Kidney capillary endothelial cell (primary cell): ENCODE measurements at places on chromosomes 4 and X.

- no peak for DNase-seq
Observed at GRCh38 chr4:89300499-89300898, 7.1 kb downstream of the GPRIN3 start.

GRCh38 chr4:91935217-91935616, 368.5 kb upstream of the GRID2 start:
- DNase-seq = no peak

- DNase-seq = peak; percentile 55
Observed at GRCh38 chr4:163548481-163549243, 54.2 kb downstream of the TMA16 start.

GRCh38 chr4:174318829-174319764, 35.4 kb downstream of the CEP44 start:
- peak; percentile 46 for DNase-seq

GRCh38 chrX:154595559-154596249, 10.8 kb downstream of the CTAG1A start:
- DNase-seq = no peak

DNA sequence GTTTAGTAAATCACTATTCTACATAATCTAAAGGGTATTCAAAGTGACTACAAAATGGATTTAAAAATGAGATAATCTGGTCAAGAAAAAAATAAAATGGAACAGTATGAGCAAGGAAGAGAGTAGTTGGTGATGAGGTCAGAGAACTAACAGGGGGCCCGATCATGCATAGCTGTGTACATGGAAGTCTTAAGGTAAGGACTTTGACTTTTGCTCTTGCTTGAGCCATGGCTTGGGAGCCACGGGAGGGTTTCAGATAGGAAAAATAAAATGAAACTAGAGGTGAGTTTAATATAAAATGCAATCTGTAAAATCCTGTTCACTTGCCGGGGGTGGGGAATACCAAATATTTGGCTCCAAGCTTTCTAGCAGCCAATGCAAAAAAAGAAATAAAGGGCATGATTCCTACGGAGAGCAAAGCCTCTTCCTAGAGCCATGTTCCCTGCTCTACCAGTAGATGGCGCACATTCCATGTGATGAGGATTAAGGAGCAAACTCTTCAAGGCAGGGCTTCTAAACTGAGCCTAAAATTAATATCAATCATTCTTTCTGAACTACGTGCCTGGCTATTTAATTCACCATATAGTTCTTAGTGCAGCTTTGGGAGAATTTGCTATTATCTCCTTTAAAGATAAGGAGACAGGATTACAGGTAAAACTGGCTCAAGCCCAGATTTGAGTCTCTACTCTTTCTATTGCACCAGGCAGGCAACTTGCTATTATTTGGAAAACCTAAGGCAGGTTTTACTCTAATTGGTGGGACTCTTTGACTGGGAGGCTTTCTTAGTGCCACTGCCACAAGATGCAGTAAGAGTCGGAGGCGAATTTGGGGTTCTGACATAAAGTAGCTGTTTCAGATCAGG, 6.8 kb upstream of the CLCN5 start:
- DNase-seq = peak; percentile 62

DNA sequence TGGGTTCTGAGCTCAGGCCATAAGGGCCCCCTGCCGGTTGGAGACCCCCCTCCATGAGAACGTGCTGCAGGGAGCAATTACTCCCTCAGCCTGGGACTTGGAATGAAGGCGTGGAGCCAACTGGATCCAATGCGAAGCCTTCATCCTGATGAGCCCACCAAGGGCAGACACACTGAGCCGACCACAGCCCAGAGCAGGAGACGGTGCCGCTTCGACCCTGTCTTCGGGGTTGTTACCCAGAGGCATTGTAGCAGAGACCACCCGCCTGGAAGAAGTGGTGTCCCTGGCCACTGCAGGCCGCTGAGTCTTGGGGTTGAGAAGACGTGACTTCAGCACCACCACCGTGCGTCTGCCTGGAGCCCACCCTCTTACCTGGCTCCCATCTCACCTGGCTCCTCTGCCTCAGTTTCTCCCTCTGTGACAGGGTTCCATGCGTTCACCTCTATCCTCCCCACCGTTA, 7.0 kb upstream of the NKX1-1 start:
- no peak for DNase-seq

GRCh38 chr4:32477518-32477917, 1757.3 kb downstream of the PCDH7 start:
- DNase-seq = no peak

DNA sequence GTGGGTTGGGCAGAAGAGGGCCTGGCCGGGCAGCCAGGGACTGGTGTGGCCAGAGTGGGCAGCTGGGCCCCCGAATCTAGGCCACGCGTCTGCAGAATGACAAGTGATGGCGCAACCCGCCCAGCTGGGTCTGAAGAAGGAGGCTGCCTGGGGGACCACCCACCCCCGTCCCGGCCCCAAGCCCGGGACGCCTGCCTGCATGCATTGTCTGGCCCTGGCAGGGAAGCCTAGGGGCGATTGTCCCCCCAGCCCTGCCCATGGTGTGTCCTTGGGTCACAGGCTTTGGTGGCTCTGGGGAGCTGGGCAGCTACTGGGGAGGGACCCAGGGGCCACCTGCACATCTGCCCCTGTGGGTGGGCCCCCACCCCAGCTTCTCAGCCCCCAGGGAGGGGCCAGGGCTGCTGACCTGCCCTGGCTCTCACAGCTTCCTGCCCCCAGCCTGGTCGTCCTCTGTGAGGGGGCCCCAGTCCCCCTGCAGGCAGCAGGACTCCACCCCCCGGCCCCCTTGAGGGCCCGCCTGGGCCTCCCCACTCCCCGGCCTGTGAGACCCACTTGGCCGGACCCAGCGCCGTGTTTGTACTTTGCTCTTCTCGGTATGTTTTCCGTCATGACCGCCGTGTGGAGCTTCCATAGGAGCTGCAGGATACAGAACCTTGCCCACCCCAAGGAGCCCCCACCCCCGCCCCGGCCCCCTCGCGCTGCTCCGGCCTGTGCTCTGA, 4.9 kb downstream of the FGFR3 start:
- DNase-seq = no peak

- no peak for DNase-seq
Observed at GRCh38 chrX:134631426-134632346, 26.6 kb downstream of the PLAC1 start.

- DNase-seq = no peak
Observed at GRCh38 chr4:106208481-106209460, 107.2 kb downstream of the TBCK start.

GRCh38 chr4:55864577-55865223, 11.3 kb downstream of the EXOC1 start:
- no peak for DNase-seq

GRCh38 chrX:22541926-22542325, 269.2 kb downstream of the CBLL2 start:
- no peak for DNase-seq

DNA sequence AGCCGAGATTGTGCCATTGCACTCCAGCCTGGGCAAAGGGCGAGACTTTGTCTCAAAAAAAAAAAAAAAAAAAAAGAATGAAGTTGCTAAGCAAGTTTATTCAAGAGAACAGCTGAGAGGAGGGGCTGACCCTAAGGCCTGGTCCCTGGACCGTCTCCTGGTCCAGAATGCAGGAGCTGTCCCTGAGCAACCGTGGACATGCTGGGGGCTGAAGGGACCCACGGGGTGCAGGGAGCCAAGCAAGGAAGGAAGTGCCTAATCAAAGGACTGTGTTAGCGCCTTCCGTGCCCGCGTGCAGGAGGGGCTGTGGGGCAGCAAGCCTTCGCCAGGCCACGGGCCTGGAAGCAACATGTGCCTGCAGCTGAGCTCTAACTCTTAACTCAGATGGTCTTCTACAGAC, 39.1 kb upstream of the CDKN2AIP start:
- DNase-seq = no peak

GRCh38 chr4:186930024-186930423, 206.4 kb upstream of the FAT1 start:
- no peak for DNase-seq

- no peak for DNase-seq
Observed at GRCh38 chr4:24507439-24507838, 76.9 kb downstream of the DHX15 start.

DNA sequence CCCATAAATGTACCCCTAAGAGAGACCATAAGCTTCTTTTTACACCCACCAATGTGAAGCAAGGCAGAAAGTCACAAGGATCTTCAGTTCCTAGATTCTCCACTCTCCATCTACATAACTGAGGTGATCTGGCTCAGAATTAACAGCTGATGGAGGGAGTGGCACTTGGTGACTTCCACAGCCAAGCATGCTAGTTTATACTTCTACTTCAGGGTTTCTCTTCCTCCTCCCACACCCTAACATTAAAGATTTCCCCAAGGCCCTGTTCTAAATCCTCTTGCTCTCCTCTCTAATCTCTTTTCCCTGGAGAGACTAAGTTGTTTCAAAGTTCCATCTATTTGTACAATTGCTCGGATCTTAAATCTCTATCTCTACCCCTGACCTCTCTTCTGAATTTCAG, 81.1 kb downstream of the MBNL3 start:
- no peak for DNase-seq

- no peak for DNase-seq
Observed at GRCh38 chr4:55409468-55410171, 13.9 kb downstream of the TMEM165 start.

- no peak for DNase-seq
Observed at GRCh38 chrX:38760883-38761282, 40.4 kb upstream of the MID1IP1 start.

GRCh38 chrX:109270580-109271484, 211.1 kb downstream of the GUCY2F start:
- no peak for DNase-seq

DNA sequence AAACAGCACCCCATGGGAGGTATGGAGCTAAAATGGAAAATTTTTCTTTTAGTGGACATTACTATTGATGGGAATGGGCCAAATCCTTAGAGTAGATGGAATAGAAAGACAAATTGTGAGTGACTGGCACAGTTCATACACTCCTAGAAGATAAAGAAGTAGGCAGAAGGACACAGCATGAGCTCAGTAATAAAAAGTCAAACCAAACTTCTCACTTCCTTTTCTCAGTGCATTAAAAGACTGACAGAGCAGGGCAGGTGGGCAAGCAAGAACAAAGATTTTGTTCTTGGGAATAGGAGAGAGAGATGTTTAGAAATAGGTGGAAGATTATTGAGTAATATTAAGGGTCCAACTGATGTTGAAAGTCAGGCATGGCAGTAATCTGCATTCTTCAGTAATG, 132.5 kb downstream of the ATP10D start:
- no peak for DNase-seq

DNA sequence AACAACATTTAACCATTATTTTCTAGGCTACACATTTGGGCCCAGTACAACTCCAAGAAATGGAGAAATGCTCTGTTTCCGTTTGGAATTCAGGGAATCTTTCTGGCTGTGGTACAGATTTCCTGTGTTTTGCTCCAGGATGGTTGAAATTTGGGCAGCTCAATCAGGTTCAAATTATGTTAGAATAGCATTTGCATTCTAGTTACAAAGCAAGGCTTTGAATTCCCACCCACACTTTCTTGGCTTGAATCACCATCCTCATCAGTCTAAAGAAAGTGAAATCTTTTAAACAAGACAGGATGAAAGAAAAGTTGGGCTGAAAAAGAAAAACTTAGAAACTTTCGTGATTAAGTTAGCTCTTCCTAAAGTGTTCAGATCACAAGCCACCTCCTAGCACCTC, 98.1 kb upstream of the VCX3B start:
- no peak for DNase-seq

DNA sequence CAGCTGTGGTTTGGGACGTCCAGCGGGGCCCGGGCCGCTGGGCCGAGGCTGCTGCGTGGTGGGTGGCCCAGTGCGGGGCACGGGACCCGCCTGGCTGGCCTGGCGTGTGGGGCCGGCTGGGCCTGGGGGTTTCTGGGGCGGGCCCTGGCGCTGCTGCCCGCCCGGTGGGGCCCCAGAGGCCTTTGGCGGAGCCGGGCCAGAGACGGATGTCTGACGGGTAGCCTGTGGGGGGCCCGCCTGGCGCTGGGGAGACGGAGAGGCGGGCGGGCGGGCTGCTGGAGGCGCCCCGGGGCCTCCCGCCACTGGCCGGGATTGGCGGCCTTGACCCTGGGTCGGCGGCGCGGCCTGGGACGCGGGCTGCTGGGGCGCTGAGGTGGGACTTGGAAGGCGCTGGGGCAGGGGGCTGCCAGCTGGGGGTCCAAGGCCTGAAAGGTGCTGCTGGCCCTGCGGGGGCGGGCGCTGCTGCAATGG, 8.1 kb upstream of the TIMP1 start:
- DNase-seq = no peak

- no peak for DNase-seq
Observed at GRCh38 chrX:42715701-42716262, 62.2 kb downstream of the PPP1R2C start.

DNA sequence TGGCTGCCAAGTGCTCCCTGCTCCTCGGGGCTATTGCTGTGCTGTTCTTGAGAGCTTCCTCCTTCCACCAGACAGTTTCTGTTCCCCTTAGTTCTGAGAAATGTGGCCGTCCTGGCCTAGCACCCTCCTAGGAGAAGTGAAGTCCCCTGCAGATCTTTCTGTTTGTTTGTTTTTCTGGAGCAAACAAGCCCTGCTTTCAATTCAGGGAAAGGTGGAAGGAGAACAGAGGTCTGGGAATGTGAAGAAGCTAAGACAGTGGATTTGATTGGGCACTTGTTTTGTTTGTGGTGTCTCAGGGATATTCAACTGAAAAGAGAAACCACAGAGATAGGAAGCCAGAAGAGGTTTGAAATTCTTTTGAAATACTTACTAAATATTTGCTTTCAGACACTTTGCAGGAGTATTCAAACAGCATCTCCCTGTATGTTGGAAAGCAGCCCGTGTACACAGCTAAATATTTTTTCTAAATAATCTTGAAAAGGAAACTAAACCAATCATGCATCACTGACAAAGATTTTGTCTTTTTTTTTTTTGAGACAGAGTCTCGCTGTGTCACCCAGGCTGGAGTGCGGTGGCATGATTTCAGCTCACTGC, 36.5 kb upstream of the PPM1K start:
- no peak for DNase-seq

DNA sequence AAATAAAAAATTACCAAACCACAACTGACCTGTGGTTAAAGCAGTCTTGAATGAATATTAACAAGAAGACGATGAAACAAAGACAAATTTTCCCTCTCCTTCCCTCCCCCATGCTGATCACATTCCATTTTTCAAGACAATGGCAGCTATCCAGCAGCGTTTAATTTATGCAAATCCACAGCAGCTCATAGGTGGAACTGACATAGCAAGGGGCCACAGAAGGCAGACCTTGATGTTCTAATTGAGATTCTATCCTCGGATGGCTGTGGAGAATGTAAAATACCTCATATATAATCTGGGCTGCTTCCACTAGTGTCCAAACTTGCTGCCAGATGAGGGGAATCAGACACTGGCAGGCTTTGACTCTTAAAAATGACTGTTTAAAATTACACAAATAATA, 211.5 kb downstream of the CHRDL1 start:
- no peak for DNase-seq

DNA sequence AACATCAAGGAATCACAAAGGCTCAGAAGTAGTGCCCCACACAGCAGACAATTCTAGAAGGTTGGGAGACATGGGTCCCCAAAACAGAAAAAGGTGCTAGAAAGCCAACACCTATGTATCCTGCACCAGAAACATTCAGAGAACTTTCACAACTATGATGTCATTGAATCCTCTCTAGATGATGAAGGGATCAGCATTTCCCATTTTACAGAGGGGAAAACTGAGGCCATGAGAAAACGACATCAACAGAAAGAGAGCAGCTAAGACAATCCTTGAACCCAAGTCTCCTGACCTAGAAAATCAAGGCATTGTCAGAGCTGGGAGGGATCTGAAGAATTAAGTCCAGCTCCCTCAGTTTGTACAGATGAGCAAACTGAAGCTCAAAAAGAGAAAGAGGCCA, 3.3 kb downstream of the KCND1 start:
- no peak for DNase-seq

- DNase-seq = peak; percentile 51
Observed at GRCh38 chr4:118865091-118865708, 23.5 kb upstream of the SYNPO2 start.

GRCh38 chr4:5801696-5802095, 90.7 kb downstream of the EVC start:
- no peak for DNase-seq
